LHCN-M2 (cell line): ENCODE measurements at places on chromosomes 11 and 22. TPM values are rescaled to one million over a fixed set of nuclear protein-coding genes. Genes with fewer than 3 reads are reported as not detected.

- DNase-seq: no peak
These were observed 50.4 kb downstream of the ATXN10 start for GRCh38 chr22:45722006-45722405.

GRCh38 chr11:40204228-40204627 lies 1255.2 kb downstream of the LRRC4C start:
- no peak for DNase-seq

GRCh38 chr11:67252831-67253239 lies 13.4 kb upstream of the GRK2 start:
- DNase-seq: peak; percentile 44

DNA sequence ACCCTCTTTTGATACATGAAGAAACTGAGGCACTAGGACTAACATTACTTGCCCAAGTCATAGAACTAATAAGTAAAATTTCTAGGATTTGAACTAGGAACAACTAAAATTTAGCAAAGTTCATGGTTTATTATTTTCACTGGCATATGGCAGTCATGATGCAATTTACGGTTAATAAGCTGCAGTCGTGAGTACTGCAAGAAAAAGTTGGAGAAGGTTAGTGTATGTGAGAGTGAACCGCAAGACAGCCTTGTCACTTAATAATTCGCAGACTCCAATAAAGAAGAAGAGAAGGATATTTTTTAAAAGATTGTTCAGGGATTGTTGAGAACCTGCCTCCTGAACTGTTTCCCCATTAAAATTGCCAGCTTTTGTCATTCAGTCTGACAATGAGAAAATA lies 663.4 kb upstream of the TENM4 start:
- DNase-seq: no peak

DNA sequence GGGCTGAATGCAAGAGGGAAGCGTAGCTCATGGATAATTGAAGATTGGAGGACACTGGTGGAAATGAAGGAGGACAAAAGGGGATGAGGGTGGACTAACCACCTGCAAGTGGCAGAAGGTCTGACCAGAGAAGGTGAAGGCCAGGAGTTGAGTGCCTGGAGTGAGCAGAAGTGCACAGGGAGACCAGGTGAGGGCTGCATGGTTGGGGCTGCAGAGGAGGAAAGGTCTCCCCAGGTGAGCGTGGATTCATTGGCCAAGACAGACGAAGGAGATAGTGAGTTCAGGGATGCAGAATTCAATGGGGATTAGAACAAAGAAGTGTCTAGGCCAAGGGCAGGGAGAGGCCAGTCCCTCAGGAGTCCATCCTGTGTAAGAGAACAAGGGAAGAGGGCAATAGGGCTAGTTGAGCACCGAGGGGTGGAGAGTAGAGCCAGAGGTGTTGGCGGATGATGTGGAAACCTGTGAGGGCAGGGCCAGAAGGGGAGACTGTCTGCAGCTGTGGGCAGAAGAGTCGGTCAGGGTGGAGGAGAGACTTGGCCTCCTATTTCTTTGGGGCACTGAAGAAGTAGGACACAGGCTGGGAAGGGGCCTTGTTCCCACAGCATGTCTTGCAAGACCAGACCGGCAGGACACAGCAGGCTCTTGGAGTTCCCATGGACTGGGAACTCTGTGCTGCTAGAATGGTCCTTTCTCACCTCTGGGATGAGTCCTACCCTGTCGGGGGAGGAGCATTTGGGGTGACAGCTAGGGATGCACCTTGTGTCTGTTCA lies 6.7 kb downstream of the TRIM29 start:
- DNase-seq: no peak

GRCh38 chr22:26360169-26360885 lies 68.7 kb upstream of the ASPHD2 start:
- DNase-seq: peak; percentile 68

GRCh38 chr11:23765682-23766252 lies 731.1 kb upstream of the LUZP2 start:
- DNase-seq: peak; percentile 65

GRCh38 chr22:48973694-48974041 lies 854.0 kb downstream of the BRD1 start:
- DNase-seq: no peak

GRCh38 chr11:47786373-47786772 lies 19.2 kb upstream of the FNBP4 start:
- DNase-seq: peak; percentile 8

DNA sequence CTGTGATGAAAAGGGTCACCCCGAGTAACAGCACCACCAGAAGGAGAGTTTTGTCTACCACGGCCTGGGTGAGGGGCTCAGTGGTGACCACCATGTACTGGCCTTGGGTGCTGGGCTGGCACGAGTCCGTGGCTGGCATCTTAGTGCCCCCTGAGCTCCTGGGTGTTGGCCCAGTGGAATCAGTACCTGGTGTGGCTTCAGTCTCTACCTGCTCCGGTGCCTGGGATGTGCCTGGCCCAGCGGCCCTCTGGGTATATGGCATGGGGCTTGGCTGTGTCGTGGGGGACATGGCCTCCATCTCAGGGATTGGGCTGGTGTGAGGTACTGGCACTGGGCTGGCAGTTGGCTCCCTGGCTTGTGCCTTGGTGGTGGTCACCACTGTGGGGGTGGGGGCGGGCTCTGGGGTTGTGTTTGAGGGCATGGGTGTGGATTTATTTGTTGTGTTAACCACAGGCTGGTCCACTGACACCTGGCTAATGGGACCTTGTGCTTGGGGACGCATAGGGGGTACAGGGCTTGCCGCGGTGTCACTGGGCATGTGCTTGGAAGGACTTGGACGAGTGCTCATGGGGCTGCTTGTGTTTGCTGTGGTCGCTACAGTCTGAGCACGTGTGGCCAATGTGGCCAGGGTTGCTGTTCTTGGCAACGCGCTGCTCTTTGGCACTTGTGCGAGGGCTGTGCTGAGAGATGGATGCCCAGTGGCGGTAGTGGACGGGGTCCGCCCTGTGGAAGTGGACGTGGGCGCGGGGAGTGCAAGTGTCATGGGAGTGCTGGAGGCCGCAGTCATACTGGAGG lies 9.8 kb downstream of the C11orf24 start:
- DNase-seq: no peak

DNA sequence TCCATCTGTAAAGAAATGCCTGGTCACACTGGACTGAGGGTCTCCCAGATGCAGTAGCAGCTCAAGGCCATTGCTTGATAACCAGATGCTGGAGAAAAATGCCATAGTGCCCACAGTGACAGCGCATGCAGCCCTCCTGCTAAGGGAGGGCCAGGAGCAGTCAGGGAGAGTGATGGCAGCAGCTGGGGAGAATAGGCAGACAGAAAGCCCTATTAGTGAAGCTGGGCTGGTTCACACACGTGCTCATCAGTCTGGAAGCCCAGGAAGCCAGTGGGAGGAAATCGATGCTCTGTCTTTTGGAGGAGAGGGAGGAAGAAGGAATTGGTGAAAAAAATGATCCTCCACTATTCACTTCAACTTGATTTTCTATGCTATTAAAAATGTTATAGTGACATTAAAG lies 82.9 kb downstream of the OSBP2 start:
- DNase-seq: peak; percentile 97

DNA sequence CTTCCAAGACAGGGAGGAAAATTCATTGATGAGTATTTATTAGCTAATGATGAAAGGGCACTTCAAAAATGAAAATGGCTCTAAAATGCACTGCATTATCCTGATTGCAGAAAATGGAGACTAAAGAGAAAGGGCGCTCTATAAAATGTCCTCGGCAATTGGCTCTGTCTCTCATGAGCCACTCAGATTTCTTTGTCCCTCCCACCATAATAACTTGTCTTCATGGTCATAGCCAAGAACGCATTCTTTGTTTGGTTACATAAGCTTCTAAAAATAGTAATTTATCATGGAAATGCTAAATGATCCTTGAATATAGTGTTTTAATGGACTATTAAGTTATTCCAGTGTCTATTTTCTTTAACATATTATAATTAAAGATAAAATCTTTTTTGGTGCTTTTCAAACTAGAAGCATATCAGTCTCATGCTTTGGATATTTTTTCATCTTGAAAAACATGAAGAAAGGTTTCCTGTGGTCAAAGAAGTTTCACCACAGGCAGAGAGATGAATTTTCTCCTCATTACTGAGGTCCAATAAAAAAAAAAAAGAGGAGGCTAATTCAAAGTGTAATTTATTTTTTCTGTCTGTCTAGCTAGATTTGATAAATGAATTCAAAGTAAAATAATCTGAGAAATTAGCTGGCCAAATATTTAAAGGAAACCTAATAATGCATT lies 238.1 kb upstream of the BLID start:
- DNase-seq: no peak

GRCh38 chr11:104333977-104334376 lies 170.0 kb upstream of the PDGFD start:
- no peak for DNase-seq

GRCh38 chr22:48138855-48139254 lies 1376.4 kb downstream of the TBC1D22A start:
- no peak for DNase-seq

DNA sequence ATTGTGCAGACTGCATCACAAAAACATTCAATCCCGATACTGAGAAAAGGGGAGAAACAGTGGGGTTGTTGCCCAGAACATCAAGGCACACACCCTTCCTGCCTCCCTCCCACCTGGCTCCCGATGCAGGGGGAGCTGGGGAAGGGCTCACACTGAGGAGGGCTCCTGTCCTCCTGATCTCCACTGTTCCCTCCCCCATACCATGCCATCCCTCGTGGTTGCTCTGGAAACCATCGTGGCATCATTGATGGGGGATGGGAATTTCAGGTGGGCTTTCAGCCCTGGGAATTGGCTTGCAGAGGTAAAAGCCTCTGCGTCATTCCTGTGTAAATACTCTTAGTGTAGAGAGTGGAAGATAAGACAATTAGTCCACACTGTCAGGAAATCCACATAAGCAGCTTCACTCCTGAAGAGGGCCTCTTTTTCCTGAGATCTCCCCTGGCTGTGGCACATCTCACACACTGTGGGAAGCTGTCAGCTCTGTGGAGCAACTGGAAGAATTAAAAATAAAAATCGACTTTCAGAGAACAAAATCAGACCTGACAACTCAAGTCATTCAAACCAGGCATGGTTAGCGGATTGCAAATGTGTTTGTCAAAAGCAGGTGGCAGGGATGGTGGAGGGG lies 176.0 kb downstream of the CHST1 start:
- DNase-seq: no peak

DNA sequence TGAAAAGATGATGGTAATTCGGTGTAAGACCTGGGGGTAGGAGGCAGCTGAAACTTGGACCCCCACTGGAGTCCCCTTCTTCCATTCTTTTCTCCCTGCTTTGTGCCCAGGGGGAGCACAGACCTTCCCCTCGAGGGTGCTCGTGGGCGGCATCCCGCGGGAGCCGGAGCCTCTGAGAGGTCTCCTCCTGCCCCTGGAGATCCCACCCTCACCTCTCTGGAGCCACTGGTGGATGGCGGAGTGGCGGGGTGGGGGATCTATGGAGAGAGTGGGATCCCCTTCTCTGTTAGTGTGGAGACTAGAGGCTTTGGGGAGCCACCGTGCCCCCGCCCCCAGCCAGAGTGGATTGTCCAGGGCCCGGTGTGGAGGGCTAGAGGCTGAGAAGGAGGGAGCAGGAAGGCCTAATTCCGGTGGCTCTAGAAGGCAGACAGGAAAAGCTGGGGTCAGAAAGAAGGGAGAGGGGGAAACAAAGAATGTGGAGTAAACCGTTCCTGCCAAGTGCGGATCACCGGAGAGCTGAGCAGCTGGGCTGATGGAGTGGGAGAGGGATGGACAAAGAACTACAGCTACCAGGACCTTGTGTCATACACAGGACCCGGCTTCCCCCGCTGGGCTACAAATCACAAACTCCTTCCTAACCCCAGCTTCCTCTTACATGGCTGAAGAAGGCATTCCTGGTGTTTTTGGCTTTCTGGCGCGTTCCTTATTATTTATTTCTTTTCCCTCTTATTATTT lies 41.9 kb downstream of the KCNJ1 start:
- no peak for DNase-seq

GRCh38 chr11:84398017-84398626 lies 1112.0 kb upstream of the CCDC90B start:
- DNase-seq: no peak

- DNase-seq: no peak
These were observed 55.6 kb downstream of the NAV2 start for GRCh38 chr11:19768197-19768596.

DNA sequence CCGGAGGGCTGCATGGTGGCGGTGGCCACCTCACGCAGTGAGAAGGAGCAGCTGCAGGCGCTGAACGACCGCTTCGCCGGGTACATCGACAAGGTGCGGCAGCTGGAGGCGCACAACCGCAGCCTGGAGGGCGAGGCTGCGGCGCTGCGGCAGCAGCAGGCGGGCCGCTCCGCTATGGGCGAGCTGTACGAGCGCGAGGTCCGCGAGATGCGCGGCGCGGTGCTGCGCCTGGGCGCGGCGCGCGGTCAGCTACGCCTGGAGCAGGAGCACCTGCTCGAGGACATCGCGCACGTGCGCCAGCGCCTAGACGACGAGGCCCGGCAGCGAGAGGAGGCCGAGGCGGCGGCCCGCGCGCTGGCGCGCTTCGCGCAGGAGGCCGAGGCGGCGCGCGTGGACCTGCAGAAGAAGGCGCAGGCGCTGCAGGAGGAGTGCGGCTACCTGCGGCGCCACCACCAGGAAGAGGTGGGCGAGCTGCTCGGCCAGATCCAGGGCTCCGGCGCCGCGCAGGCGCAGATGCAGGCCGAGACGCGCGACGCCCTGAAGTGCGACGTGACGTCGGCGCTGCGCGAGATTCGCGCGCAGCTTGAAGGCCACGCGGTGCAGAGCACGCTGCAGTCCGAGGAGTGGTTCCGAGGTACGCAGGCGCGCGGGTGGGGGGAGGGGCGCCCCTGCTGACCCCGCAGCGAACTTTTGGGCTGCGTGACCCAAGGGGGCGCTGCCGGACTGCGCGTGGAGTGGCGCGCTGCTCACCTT lies 670 bp downstream of the NEFH start:
- peak; percentile 78 for DNase-seq

The TIGD3 gene
- 0.26 and 0.29 TPM in 2 replicates for total RNA-seq

The ART1 gene
- not detected in 2 replicates for total RNA-seq

The RAB1B gene
- 184 and 193 TPM in 2 replicates for total RNA-seq

The CAPN5 gene
- total RNA-seq: 36.7 and 42.5 TPM in 2 replicates

The OR51E2 gene
- not detected in 2 replicates for total RNA-seq

The LRRC32 gene
- total RNA-seq: 0.06 TPM in 2 replicates

The SLC22A9 gene
- not detected in 2 replicates for total RNA-seq

The MRGPRX3 gene
- total RNA-seq: not detected in 2 replicates

The MOGAT2 gene
- total RNA-seq: not detected in 2 replicates

The KLHDC7B gene
- not detected in 2 replicates for total RNA-seq

The PAFAH1B2 gene
- 108 and 117 TPM in 2 replicates for total RNA-seq
